Right ventricle myocardium superior (tissue), 1 donor: ENCODE measurements at places on chromosomes 4 and X. TPM values are rescaled to one million over a fixed set of nuclear protein-coding genes. Genes with fewer than 3 reads are reported as not detected.

DNA sequence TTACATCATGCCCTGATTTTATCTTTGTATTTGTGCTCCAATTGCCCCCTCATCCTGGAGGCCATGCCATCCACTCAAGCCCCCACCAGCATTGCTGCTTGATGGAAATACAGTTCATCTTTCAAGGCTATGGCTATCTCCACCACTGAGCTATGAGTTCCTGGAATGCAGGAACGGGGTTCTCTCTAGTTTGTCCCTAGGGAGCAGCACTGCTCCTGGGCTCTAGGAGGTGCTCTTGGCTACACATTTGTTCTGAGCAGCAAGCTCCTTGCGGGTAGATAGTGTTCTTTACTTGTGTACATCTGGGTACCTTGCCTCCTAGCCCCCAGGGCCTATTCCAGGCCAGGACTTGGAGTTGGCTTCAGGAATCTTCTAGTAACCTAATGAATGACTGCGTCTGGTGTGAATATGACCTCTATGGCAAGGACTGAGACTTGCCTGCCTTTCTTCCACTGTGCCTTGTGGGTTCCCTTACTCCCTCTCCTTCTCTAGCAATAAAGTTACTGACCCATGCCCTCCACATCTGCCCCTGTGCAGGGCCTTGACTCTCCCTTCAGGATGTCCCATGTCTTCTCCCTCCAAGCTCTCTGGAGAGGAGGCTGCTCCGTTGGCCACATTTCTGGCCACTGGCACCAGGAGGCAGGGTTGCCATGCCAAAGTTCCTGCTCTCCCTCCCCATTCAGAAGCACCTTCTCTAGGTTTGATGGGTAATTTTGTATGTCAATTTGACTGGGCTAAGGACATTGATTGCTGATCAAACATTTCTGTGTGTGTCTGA is 7.6 kb downstream of the CITED1 start:
- no peak for DNase-seq

DNA sequence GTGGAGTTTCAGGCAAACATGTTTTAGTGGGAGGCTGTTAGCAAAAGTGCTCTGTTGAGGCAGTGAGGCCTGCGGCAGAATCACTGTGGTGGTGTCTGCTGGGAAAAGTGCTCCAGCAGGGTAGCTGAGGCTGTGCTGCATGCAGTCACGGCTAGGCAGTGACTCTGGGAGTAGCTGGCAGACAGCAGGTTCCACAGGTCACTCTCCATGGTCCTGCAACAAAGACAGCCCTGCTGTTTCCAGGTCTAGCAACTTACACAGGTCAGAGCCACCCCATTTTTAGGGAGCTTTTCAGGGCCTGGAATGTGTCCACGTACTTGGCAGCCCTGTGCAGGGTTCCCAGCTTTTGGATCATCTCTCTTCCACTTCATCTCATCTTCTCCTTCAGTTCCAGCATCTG is 184.3 kb downstream of the NAA11 start:
- DNase-seq: no peak

- no peak for DNase-seq
Observed at GRCh38 chrX:68428431-68428830, 4.9 kb downstream of the OPHN1 start.

GRCh38 chr4:7124689-7125442 is 57.0 kb upstream of the GRPEL1 start:
- DNase-seq: no peak

GRCh38 chrX:144840616-144841015 is 406.7 kb upstream of the SPANXN1 start:
- DNase-seq: no peak

DNA sequence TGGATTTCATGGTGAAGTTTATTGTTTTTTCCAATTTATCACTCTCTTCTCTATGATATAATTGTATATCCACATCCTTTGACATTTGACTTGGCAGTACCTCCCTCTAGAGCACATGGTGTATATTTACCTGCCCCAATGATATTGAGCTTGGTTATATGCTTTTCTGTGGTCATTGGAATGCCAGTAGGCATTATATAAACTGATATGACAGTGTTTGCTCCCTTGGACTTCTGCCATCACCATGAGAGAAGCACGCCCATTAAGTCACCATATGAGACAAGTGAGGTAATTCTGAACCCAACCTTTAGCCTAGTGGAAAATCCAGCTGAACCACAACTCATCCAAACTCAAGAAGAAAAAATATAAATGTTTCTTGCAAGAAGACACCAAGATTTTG is 2761.5 kb downstream of the ARAP2 start:
- DNase-seq: no peak

DNA sequence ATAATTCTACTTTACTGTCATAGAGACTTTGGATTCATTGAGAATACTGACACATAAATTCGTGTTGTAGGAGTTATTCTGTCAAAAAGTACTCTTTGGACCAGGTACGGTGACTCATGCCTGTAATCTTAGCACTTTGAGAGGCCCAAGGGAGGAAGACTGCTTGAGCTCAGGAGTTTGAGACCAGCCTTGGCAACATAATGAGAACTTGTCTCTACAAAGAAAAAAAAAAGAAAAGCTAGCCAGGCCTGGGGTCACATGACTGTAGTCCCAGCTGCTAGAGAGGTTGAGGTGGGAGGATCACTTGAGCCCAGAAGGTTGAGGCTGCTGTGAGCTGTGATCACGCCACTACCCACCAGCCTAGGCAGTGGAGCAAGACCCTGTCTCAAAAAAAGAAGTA is 54.9 kb downstream of the WDR19 start:
- DNase-seq: no peak

DNA sequence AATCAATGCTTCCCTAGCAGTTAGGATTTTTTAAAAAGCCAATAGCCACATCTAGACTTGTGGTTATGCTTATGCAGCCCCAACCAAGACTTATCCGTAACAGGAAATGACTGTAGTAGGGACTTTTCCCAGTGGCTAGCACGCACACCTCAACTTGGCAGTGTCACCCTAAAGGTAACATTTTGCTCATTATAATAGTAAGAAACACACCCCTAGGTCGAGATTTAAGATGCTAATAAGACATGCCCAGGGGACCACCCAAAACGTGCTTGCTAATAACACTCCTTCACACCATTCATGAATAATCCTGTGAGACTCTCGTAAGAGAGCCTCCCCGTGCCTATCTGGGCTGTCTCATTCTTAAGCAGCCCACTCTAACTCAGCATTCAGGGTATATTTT is 195.3 kb downstream of the CHIC1 start:
- no peak for DNase-seq

DNA sequence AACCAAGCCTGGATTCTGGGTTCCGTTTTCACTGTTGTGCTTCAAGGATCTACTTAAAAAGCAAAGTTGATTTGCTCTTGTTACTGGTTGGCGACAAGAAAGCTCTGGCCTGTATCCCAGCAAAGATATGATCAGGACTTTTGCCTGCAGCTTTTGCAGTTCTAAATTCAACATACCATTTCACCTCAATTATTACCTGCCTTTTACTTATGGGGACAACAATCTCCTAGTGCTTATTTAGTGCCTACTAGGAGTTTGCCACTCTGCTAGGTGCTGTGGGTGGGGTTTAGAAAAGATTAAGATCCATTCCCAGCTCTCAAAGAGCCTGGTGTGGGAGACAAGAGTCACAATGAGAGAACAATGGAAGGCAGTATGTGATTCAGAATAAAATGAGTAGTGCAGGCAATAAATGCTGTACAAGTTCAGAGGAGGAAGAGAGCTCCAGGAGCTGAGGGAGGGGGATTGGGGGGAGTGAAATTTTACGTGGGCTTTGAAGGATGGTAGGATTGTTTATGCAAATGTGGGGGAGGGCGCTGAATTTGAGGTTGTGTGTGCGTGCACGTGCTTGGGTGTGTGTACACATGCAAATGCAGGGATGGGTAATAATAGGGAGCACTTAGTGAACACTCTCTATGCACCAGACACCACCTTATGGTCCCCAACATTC is 5.0 kb upstream of the TMEM164 start:
- DNase-seq: no peak

DNA sequence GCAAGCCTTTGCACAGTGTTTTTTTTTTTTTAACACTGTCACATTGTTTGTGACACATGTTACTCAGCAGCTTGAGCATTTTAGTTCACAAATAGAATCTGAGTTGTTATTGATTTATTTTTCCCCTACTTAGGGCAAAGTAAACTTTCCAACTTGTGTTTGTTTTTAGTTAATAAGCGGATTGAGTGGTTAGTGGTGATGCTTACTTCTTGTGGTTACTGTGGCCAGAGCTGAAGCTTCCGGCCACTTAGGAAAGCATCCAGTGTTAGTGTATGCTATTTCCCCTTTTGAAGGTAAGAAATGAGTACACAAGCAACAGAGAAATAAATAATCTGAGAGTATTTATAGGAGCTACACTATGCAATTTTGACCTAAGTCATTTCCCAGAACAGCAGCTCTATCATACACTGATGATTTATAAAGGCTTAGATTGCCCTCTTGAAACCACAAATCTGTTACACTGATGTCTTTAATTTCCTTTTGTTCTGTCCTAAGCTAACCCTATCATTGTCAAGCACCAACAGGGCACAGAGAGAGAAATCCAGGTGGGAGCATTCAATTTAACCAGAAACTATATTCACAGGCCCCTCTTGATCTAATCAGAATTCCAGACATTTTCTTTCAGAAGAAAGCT is 2464.6 kb downstream of the PCDH7 start:
- DNase-seq: no peak

Gene PIGA
- total RNA-seq: 2.5 TPM

Gene TGIF2LX
- total RNA-seq: not detected

Gene NAA11
- total RNA-seq: not detected

Gene EGF
- total RNA-seq: 13.8 TPM
